ENCODE measurements at places on chromosomes 12 and 14.

GRCh38 chr12:75739912-75740311 lies 228.5 kb upstream of the KRR1 start:
- DNase-seq: no peak

DNA sequence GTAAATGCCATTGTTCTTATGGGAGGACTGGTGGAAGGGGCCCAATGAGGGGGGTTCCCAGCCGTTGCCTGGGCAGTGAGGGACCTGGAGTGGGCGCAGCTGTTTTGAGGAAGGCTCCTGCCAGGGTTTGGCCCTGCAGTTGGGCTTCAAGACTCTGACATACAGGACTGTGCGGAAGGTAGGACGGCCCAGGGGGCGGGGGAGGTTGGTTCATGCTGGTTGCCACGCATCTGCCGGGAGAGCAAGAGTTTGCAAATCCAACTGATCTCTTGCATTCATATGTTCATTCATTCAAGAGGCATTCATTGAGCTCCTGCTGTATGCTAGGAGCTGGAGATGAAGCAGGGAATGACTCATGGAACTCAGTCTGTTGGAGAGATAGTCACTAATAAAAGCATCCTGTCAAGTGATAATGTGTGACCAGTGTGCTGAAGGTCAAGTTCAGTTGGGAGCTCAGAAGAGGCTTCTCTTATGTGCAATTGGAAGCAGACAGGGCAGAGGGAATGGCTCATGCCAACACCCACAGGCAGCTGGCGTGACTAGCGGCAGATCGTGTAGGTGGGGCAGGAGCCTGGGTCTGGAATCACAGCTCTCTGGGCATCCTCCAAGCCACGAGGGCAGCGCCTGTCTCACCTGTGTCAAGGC lies 7.8 kb downstream of the SH2B3 start:
- no peak for DNase-seq

DNA sequence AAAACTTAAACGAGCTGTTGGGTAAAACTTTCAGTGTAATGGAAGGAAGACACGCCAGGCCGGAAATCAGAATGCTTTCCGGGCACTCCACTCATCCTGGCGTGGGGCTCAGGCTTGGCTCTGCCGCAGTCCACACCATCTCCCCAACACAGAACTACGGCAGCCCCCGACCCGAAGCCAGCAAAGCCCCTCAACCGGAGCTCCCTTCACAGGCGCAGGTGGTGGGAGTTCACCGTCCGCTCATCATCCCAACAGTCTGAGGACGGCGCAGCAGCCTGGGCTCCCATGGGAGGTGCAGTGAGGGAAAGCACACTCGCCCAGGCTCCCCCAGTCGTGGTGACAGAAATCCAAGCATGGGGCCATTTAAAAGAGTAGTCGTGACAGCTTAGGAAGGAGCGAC lies 11.0 kb upstream of the MMP17 start:
- DNase-seq: no peak

DNA sequence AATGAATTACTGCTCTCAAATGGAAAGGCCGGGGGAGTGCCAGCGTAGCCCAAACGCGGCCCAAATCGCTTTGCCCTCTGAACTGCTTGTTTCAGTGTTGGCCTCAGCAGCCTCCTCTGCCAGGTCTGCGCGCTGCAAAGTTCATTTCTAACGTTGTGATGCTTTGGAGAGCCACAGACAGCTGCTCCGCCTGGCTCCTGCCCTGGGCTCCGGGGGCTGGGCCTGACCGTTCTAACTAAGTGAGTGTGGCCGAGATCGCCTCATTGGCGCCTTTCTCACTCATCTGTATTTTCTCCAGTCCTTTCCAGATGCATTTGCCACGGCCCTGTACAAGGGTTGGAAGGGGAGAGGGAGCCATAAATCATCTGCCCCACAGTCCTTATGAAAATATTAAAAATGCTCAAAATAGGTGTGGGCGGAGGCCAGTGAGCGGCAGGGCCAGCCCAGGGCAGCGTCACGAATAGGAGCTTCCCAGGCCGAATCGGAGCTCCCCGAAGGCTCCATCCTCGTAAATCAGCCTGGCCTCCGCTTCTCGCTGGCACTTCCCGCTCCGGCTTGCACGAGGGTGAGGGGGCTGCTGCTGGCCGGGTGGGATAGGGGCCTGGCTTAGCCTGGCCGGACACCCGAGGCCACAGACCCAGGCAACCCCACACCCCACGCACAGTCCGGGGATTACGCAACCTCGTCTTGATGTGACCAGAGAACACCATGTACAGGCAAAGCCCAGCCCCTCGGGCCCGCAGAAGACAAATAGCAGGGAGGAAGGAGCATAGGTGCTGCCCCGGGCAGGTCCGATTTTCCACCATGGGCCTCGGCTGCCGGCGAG lies 196.6 kb upstream of the DIO3 start:
- no peak for DNase-seq

DNA sequence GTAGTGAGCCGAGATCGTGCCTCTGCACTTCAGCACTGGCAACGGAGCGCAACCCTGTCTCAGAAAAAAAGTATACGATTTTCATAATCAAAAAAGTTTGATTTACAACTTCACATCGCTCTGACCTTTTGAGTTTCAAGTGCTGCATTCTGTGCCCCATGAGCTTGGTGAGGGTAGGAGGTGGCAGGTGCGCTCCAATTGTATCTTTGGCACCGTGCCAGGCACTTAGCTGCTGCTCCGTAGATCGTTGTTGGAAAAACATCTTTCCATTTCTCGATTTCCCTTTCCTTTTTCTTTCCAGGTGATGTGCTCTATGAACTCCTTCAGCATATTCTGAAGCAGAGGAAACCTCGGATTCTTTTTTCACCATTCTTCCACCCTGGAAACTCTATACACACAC lies 203.7 kb downstream of the ETV6 start:
- DNase-seq: no peak

- no peak for DNase-seq
These were observed 108.8 kb downstream of the RAD51B start for GRCh38 chr14:67928375-67928774.

GRCh38 chr14:73452341-73453186 lies 5.8 kb downstream of the NUMB start:
- DNase-seq: no peak

- DNase-seq: no peak
These were observed 95.1 kb downstream of the LLPH start for GRCh38 chr12:66035288-66035966.

DNA sequence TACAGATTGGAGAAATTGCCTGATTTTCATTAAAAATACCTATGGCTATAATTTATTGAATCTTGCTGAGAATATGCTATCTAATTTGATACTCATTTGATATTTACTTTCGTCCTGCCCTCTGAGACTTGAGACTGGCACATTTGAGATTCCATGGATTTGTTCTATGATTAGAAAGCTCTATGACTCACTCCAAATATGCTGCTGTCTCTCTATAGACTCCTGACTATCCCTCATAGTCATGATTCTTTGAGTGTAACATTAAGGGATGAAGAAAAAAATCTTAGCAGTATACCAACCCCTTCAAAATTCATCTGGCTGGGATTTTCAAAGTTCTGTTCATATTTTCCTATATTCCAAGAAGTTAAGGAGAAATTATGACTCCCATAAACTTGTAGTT lies 191.9 kb downstream of the LRIG3 start:
- DNase-seq: no peak

DNA sequence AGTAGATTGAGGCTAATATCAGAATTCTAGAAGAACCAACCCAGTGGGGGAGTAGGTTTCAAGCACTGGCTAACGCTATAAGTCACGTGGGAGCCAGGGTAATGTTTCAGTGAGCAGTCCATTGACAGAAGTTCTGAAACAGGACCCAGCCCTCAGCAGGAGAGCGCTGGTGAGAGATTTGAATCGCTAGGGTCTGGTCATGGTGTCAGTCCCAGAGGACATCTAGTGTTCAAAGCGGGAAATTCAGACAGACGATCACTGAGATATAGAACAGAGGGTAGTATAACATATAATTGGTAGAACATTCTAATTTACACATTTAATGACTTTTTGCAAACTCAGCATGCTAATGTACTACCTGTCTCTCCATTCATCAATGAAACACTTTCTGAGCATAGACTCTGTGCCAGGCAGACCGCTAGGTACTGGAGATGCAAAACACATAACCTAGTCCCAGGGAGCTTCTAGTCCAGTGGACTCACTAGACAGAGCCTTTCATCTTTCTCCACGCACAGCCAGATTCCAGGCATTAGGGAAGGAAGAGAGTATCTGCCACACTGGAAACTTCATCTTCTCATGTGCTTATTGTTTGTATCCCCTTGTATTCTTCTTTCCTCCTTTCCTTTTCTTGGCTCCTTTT lies 35.4 kb upstream of the RNASE3 start:
- DNase-seq: peak; percentile 43

GRCh38 chr14:95895720-95896119 lies 19.1 kb downstream of the TUNAR start:
- no peak for DNase-seq

GRCh38 chr14:44657696-44658388 lies 150.8 kb upstream of the FSCB start:
- DNase-seq: peak; percentile 20

DNA sequence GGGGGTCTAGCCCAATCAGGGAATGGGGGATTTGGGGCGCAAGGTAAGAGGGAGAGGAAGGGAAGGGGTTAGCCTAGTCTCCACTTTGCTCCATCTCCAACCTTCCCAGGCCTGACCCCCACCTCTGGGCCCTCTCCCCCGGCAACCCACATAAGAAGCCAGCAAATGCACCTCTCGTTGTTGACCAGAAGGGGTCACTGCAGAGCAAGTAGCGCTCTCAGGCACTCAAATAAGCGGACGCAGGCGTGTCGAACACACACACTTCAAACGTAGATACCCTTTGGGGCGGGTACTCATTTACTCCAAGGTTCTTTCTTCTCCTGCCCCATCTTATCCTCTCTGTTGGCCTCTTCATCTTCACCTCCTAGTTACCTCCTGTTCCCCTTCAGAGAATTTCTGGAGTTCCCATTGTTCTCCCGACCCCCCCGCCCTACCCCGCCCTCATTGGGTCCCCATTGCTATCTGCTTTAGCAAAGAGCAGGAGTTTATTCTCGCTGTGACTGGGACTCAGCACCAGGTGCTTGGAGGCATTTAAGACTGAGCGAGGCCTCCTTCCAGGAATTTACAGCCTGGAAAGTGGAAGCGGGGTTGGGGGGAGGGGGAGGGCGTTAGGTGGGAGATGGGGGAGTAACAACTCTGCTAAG lies 1.5 kb upstream of the SRRM4 start:
- peak; percentile 91 for DNase-seq

- DNase-seq: no peak
These were observed 8.5 kb upstream of the FKBP11 start for GRCh38 chr12:48933664-48934311.

DNA sequence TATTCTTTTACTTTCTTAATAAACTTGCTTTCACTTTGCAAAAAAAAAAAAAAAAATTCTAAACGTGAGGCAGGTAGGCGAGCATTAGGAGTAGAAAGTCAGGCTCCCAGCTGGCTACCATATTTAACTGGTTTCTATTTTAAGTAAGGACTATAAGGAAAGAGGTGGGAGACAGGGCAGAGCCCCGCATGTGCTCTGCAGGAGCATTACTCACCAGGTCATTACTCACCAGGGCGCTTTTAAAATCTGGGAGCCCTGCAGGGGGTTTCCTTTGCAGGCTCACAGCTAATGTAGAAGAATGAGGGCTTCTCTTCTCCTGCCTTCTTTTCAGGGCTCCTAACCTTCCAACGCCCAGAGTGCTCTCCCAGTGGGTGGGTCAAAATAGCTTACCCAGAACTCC lies 14.0 kb upstream of the DPF3 start:
- no peak for DNase-seq

DNA sequence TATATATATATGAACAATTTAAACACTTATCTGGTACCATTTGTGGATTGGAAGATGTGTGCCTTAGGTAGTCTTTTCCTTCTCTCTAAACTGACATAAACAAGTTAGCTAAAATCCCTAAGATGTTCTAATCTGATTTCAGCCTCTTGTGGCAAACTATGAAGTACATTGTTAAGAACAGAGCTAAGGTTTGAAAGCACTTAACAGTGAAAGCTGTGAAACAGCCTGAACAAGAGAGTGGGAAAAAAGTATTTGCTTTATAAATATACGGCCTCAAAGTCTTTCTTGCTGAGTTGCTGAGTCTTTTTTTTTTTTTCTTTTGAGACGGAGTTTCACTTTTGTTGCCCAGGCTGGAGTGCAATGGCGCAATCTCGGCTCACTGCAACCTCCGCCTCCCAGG lies 53.7 kb upstream of the PELI2 start:
- no peak for DNase-seq

DNA sequence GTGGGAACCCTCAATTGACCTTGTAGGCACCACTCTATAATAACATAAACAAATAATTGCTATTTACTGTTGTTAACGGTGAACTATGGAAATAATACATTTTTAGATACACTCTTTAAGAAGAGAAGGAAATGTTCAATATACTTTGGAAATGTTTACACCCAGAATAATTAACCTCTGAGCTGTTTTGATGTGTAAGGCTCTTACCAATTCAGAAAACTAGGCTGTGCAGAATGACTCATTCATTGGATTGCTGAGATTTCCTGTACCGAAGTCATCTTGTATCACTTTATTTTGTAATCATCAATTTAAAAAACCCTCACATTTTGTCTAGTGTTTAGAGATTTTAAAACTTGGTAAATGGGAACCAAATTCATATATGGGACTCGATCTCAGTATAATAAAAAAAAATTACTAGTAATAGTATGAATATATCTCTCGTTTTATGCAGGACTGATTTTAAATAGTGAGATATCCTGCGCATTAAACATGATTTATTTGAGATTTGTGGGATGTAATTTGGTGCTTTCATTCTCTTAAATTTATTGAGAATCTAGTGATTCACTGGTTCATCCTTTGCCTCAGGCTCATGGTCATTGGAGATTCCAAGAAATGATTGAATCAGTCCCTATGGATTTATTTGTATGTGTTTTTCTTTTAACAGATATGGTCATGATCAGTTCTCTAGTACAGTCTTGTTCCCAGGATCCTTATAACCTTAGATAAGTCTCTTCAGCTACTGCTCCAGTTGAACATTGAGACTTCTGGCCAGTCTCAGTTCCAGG lies 3.9 kb downstream of the SAMD4A start:
- DNase-seq: no peak

- no peak for DNase-seq
These were observed 13.7 kb downstream of the PIGH start for GRCh38 chr14:67586369-67586768.

DNA sequence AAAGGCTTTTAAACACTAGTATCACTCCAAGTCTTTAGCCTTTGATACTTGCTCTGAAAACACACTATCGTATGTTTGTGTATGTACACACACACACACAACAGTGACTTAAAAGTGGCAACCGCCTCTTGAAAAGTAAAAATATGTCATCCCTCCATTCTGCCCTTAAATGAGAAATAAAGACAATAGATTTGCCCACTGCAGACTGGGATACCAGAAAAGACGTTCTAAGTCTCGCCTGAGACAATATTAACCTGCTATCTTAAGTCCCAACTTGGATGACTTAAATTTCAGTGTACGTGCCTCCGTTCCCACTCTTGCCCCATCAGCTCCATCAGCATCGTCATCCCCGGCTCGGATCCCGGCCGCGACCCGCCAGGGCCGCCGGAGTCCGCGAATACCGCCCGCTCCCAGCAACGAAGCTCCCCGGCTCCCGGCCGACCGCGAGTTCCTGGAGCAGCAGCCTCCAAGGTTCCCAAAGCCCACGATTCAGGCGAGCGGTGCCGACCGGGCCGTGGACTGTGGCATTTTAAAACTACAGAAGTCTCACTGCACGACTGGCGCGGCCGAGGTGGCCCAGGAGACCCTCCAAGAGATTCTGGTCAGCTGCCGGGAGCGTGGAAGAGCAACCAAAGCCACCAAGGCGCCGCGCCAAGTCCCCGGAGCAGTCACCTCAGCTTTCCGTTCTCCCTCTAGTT lies 2.8 kb upstream of the ARID2 start:
- DNase-seq: no peak
